ENCODE measurements at places on chromosomes 1 and 21. TPM values are rescaled to one million over a fixed set of nuclear protein-coding genes. Genes with fewer than 3 reads are reported as not detected.

GRCh38 chr1:182340233-182341058 lies 51.1 kb downstream of the GLUL start:
- no peak for DNase-seq

DNA sequence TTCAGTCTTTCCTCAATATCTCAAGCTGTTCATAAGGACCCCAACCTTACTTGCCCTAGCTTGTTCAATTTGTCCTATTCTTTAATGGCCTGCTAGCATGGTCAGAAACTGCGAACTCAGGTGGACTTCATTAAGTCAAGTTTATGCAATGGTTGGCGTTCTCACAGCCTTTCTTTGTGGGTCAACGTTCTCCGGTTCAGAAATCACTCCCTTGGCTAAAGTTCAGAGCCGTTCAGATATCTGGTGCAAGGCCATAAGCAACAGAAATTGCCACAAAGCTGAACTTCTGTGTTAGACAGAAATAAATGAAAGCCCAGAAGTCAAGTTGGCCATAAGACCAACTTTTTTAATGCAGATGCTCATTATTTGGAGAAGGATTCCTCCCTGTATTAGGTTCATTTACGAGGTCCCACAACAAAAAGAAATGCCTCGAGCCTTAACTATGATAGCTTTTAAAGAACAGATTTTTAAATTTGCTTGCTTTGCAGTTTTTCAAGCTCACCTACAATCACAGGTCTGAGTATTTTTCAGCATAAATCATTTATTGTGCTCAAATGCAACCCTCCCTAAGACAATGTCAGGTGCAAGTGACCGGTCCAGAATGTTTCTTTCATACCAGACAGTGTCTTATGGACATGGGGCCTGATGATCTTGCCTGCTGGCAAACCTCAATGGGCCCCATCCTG lies 140.2 kb upstream of the COL11A1 start:
- DNase-seq = no peak

GRCh38 chr1:174265282-174265681 lies 106.0 kb downstream of the RABGAP1L start:
- no peak for DNase-seq

DNA sequence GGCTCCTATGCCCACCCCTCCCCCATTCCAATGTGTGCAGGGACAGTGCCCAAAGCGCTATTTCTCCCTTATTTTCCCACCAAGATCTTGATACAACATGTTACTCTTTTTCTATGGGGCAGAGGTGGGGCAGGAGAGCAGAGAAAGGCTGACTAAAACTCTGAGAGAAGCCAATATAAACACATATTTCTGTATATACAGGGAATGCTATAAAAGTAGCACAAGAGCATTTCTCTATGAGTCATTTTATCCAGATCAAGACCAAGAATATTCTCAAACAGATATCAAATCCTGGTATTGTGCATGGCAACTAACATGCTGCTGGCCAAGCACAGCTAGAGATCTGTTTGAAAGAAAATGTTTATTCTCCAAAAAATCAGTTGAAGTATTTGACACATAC lies 7.3 kb downstream of the WDR26 start:
- DNase-seq = no peak

DNA sequence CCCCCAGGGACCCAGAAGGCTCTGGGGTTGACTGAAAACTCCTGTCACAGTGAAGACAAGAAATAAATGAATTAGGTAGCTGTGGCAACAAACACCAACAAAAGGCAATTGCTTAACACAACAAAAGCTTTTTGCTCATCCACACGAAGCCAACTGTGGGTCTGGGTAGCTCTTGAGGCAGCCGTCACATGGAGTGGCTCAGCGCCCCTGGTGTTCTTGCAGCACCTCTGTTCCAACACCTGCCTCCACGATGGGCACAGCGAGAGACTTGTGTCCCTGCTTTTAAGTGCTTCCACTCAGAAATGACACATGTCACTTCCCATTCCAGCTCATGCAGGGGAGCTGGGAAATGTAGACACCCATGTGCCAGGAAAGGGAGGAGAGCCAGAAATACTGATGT lies 364.5 kb upstream of the DUSP10 start:
- no peak for DNase-seq

GRCh38 chr1:72847651-72848050 lies 565.3 kb upstream of the NEGR1 start:
- no peak for DNase-seq

GRCh38 chr21:15732290-15732995 lies 2.7 kb downstream of the USP25 start:
- no peak for DNase-seq

GRCh38 chr1:229127301-229127700 lies 143.6 kb upstream of the RAB4A start:
- DNase-seq = no peak

DNA sequence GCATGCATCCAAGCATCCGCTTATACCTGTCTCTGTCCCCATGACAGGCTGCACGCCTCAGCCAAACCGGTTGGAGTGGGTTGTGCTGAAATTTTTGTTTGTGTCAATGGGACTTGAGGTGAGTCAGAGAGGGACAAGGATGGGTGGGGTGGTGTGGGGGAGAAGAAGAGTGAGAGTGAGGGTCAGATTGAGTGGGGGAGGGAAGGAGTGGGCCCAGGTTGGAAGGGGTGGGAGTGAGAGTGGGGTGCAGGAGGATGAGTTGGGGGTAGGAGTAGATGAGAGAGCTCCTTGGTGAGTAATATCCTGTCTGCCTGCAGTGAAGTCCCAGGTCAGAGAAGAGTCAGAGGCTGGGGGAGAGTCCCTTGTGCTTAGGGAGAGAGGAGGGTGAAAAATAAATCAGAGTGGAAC lies 3.3 kb upstream of the NECTIN4 start:
- no peak for DNase-seq

- no peak for DNase-seq
These were observed 8.0 kb downstream of the RNF187 start for GRCh38 chr1:228494970-228495853.

DNA sequence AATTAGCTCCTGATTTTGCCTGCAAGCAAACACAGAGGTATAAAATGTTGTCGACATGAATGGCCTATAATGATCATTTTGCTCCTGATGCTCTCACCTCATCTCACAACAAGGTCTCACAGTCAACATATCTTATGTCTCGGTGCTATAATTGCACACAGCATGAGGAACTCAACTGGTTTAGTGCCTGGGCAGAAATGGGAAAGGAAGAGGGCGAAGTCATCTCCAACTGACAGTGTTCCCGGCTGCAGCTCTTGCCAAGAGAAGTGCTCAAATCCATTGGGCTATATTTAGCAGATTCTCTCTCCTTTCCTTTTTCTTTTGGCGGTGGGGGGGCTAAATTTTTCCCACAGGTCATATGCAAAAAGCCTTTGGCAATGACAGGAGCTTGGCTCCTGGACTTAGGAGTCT lies 53.0 kb downstream of the SLC45A1 start:
- no peak for DNase-seq

DNA sequence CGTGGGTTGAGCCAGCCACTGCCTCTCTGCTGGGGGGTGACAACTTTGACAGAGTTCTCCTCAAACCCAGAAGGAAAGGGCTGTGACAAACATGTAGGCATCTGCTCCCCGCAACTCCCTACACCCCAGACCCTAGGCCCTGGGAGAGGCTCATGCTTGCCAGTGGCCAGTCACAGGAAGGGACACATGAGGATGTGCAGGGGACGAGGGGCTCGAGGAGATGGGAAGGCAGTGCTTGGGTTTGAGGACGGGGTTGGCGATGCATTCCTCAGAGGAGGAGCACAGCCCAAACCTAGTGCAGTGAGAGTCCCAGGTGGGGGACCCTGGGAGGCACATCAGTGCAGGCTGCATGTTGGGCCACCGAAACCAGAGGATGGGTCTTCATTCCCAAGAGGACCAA lies 62.1 kb downstream of the STUM start:
- DNase-seq = no peak

CELA2B gene
- total RNA-seq = not detected

FCGR1A gene
- total RNA-seq = 65.3 TPM

PPIAL4G gene
- total RNA-seq = not detected

ALX3 gene
- not detected for total RNA-seq

CFAP107 gene
- 2.9 TPM for total RNA-seq
